ENCODE measurements at places on chromosomes 1 and 21.

DNA sequence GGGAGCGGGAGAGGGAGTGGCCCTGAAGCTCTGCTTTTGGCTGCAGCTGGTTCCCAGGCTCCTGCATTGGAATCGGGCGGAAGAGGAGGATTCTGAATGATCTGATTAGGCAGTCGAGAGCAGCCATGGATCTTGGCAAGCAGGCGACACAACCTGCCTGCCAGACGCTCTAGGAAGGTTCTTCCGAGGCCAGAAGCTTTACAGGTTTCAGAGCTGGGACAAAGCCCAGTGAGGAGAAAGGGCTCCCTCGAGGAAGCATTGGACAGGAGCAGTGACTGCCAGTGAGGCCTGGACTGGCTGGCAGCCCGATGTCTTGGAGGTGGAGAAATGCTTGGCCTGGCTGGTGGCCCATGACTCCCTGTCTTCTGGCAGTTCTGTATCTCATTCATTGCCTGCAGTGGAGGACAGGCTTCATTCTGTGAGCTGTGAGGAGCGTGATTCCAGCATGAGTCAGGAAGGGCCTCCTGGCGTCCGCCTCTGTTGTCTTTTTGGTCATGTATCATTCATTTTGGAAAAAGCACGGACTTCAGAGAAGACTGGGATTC is 132.7 kb upstream of the IPO9 start:
- DNase-seq = peak; percentile 55

DNA sequence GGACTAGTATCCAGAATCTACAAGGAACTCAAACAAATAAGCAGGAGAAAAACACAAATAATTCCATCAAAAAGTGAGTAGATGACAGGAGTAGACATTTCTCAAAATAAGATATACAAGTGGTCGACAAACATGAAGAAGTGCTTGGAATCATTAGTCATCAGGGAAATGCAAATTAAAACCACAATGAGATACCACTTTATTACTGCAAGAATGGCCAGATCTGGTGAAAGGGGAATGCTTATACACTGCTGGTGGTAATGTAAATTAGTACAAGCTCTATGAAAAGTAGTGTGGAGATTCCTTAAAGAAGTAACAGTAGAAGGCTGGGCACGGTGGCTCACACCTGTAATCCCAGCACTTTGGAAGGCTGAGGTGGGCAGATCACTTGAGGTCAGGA is 73.8 kb downstream of the POU2F1 start:
- no peak for DNase-seq

DNA sequence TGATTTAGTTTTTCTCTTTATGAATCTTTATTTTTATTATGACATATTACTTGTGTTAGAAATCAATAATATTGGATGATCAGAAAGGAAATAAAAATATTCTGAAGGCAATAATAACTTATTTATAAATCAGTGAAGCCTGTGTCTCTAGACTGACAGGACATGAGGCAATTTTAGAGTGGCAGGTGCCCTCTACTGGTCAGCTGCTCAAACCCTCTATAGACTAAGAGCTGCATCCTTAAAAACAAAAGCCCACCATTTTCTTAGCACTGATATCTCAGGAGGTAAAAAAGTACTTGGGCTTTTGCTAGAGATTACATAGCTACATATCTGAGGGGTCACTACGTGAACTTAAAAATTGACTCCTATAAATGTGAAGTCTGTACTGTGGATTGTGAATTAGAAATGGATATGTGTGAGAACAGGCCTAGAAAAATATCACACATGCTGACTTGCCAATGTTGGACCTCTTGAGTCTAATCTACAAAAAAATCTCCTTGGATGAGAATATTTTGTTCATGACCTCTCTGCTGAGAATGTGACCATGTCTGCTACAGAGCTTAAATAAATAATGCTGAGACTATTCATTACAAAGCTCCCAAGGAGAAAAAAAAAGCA is 597.9 kb upstream of the ADAMTS5 start:
- peak; percentile 31 for DNase-seq

GRCh38 chr1:244836135-244836521 is 670 bp downstream of the COX20 start:
- DNase-seq = no peak

DNA sequence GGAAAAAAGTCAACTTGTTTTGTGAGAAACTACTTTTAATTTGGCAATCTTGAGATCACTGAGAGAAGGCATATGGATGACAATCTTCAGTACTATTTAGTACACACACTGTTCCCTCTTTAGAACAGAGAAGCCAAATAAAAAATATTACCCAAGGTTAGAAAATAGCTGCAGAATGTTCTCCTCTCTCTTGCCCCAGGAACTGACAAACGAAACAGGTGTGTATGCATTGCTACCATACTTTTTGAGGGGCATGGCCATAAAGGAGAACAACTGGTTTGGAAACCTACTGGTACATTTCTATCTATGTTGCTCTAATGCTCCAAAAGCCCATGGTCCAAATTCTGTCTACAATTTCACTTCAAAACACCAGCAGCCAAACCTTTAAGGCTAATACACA is 5.7 kb downstream of the TOR1AIP2 start:
- no peak for DNase-seq

DNA sequence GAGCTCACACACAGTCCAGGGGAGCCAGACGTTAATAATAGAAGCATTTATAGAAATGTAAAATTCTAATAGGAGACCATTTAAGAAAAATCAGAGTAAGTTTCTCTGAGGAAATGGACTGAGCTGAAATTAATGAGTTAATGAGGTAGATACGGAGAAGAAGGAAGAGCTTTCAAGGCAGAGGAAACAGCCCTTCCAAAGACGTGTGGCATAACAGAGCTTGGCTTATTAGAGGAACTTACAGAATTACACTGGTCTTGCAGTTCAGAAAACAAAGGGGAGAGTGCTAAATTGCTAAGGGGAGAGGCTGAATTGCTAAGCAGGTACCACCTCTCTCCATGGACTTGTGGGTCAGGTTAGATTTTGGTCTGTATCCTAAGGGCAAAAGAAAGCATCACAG is 8.2 kb upstream of the PIGK start:
- DNase-seq = no peak

- DNase-seq = no peak
Observed at GRCh38 chr1:205782627-205783432, 7.5 kb upstream of the RAB29 start.

DNA sequence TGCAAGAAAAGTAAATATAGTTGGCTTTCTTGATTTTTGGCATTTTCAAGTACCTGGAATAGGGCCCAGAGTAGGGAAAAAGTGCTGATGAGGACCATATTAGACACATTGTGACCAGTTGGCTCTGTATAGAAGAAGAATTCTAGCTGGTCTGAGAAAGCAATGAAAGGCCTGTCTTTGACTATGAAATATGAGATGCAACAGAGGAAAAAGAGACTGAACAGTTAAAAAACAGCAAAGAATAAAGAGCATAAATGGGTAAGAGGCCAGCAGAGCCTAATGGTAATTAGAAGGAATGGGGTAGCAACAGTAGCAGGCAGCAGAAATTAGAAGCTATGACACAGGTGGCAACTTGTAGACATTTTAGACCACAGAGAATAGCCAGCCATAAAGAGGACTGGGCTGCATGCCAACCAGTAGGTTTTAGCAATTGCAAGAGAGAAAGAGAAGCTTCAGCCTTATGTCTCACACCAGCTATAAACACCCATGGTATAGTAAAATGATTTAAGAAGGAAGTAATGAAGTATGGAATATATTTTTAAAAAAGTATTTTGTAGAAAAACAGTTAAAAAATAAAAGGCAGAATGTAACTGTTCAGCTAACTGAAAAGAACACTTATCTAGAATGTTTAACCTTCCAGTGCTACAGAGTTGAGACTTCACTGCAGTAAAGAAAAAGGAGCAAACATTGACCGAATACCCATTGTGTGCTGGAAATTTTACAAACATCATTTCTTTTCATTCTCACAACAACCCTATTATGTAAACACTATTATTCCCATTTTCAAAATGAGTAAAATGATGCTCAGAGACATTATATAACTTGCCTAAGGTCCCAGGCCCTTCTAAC is 114.1 kb downstream of the LHX4 start:
- peak; percentile 82 for DNase-seq

GRCh38 chr1:186894415-186894814 is 65.7 kb downstream of the PLA2G4A start:
- no peak for DNase-seq

GRCh38 chr21:24895885-24896734 is 711.2 kb downstream of the MRPL39 start:
- peak; percentile 19 for DNase-seq
